ENCODE measurements at places on chromosomes 5 and 9.

DNA sequence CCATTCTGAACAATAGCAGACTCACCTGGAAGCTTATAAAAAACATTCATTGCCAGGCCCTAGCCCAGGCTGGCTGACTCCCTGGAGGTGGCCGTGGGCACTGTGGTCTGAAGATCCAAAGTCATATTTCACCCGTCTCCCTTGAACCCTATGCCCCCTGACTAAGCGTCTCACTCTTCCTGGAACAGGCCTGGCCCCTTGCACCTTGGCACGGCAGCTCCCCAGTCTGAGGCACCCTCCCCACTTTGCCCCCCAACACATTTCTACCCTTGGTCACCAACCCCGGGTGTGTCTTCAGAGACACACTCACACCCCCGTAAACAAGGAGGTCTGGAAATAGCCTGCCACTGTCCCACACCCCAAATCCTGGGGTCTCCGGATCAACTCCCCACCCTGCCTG, 68.6 kb upstream of the LMX1B start:
- DNase-seq, result no peak

- DNase-seq, result peak; percentile 80
Observed at GRCh38 chr9:27572918-27573633, at the start of gene C9orf72. C9orf72 (minus strand) TSS chr9:27573481; CDS start chr9:27567120, 6,361 bp downstream.

DNA sequence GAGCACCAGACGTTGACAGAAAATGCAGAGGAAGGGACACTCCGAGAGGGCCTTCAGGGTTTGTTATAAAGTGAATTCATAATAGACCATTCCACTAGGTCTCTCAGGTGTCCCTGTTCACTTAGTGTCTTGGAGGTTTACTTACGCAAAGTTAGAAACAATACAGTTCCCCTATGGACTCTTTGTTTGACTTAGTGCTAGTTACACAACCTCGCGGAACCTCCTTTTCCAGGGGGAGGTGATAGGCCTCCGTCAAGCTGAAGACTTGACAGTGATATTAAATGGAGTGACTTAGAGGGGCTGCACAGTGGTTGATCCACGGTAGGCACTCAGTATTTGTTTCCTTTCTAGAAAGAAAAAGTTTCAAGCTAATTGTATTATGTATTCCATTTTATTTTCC, 1.3 kb downstream of the CCT5 start:
- no peak for DNase-seq

DNA sequence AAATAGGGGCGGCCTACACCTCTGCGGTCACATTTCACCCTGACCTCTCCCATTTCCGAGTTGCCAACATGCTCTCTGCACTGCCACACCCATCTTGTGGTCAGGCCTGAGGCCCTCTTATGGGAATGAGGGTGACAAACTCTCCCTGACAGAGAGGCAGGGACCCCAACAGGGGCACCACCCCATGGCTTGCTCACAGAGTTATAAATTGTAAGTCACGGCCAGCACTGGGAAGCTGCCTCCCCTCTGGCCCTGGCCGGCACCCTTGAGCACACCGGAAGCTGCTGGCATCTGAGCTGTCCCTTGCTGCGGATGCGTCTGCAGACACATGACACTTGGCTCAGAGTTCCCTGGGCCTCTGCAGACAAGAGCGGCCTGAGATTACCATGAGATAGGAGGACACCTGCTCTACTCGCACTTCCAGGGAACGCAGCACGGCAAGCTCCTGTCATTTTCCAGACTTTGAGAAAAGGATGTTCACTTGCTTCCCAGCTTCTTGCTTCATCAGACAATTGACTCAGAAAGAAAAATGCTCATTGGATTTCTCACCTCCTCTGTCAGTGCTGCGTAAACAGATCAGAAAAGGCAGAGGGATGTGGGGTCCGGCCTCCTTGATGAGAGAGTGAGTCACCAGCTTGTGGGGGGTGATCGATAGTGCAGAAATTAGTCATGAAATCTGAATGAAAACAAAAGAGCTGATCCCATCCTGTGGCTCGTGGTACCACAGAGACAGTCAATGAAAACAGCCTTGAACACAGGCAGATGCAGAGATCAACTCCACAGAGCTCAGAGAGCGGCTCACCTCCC, 269.8 kb downstream of the SYK start:
- no peak for DNase-seq

- no peak for DNase-seq
Observed at GRCh38 chr9:134206311-134207300, 42.2 kb upstream of the RNU6ATAC start.

GRCh38 chr5:175800656-175801081, 70.7 kb upstream of the CPLX2 start:
- peak; percentile 23 for DNase-seq

GRCh38 chr5:180799194-180799593, 3.4 kb downstream of the MGAT1 start:
- DNase-seq, result no peak
